Lung microvascular endothelial cell (primary cell): ENCODE measurements at places on chromosomes 5 and 9. TPM values are rescaled to one million over a fixed set of nuclear protein-coding genes. Genes with fewer than 3 reads are reported as not detected.

The CSF1R gene
- total RNA-seq = not detected in 2 replicates

GRCh38 chr5:88419931-88420330 lies 151.3 kb upstream of the TMEM161B start:
- DNase-seq = no peak

DNA sequence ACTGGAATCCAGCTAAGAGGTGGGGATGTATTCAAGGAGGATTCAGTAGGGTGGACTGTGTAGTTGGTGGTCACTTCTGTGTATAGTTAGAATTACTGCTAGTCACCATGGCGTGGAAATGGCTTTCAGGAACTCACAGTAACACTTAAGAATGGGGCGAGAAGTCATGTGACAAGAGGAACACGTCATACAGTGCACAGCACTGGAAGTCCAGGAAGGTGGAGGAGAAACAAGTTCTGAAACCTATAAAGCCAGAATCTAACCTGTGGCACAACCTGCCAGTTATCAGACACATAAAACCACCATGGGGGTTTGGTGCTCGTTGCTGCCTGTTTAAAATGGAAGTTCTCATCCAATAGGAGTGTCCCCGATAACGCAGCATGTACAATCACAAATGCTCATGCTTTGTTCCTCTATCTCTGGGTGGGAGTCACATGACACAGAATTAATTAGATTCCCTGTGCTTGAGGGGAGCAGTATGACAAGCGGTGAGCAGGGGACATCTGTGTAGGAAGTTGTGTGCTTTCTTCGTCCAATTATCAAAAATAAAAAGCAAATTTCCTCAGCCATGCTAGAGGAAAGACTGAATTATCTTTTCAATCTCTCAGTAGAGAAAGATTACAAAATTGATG lies 193.0 kb downstream of the SPOCK1 start:
- no peak for DNase-seq

GRCh38 chr5:58773744-58774441 lies 191.0 kb downstream of the RAB3C start:
- DNase-seq = peak; percentile 35

- DNase-seq = no peak
Observed at GRCh38 chr5:136296846-136297245, 68.5 kb downstream of the TRPC7 start.

DNA sequence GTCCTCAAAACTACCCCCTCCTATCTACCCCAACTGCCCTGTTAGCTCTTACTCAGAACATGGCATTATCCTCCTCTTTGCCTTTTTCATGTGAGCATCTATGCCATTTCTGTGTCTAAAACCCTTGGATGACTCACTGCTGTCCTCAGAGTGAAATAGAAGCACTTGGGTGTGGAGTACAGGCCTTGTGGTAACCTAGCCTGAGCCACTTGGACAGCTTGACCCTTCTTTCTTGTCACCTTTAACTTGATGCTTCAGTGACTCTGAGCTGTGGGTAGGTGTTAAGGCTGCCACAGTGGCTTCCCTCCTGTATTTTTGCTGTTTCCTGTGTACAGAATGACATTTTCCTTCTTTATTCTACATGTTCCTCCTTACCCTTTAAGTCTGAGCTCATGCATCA lies 391.4 kb downstream of the SH3GL2 start:
- DNase-seq = no peak
